Ascending aorta (tissue), 2 donors: ENCODE measurements at places on chromosomes 7 and 10.
A peak's percentile ranks its signal among the peaks of the same experiment; 100 is the strongest.

- no peak overlapping the region for H3K27ac ChIP-seq
- no peaks in the 10 kb centered on the region for H3K36me3 ChIP-seq
- no peaks in the 10 kb centered on the region for H3K27me3 ChIP-seq
- DNase-seq, result no peak
These were observed 20.7 kb upstream of the CFTR start for GRCh38 chr7:117458977-117459583.

- H3K36me3 ChIP-seq, result no peaks in the 10 kb centered on the region
- H3K4me1 ChIP-seq, result no peaks in the 10 kb centered on the region
- H3K27ac ChIP-seq, result no peak overlapping the region
- H3K27me3 ChIP-seq, result no peaks in the 10 kb centered on the region
These were observed 16.7 kb downstream of the DPYSL4 start for GRCh38 chr10:132203256-132204077.

- no peak overlapping the region for H3K27ac ChIP-seq
- H3K36me3 ChIP-seq, result no peaks in the 10 kb centered on the region
- no peaks in the 10 kb centered on the region for H3K4me1 ChIP-seq
- DNase-seq, result no peak
These were observed 110.1 kb downstream of the INHBA start for GRCh38 chr7:41592794-41593193.

DNA sequence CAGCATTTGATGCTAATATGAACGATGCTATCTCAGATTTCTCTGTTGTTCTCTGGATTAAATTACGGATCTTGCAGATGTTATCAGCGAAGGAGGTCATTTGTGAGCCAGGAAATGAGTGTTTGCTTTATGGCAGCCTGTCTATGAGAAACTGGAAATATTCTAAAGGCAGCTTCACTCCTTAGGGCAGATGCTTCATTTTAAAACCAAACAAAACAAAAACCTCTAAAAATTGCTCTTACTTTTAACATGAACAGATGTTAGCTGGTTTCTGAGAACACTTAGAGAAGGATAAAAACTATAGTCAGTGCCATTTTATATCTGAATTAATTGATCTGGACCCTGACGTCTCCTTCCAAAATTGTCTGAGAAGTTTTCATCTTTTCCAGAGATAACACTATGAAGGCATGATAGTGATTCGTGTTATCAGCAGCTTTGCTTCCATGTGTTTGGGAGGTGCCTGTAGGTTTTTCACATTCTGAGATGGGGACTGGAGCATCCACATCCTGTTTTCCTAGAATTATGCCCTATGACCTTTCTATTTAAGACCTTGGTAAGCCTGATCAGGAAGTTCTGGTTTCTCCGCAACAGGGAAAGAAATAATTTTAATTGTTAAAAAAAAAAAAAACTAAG, 53.1 kb downstream of the CPED1 start:
- H3K36me3 ChIP-seq, result no peaks in the 10 kb centered on the region
- H3K27me3 ChIP-seq, result no peaks in the 10 kb centered on the region
- H3K4me1 ChIP-seq, result peaks cover 28% of the 10 kb centered on the region
- peak overlapping the region; percentile 66 for H3K27ac ChIP-seq

GRCh38 chr7:33671531-33672262, 233.6 kb upstream of the BMPER start:
- H3K27me3 ChIP-seq, result no peaks in the 10 kb centered on the region
- no peak overlapping the region for H3K4me3 ChIP-seq
- H3K27ac ChIP-seq, result no peak overlapping the region
- no peaks in the 10 kb centered on the region for H3K4me1 ChIP-seq
- no peak for DNase-seq
- no peaks in the 10 kb centered on the region for H3K36me3 ChIP-seq
